ENCODE measurements at places on chromosomes 5 and 9. TPM values are rescaled to one million over a fixed set of nuclear protein-coding genes. Genes with fewer than 3 reads are reported as not detected.

GRCh38 chr9:108666240-108666784, 189.5 kb downstream of the ACTL7B start:
- DNase-seq = no peak

GRCh38 chr5:110823571-110823970, 84.8 kb downstream of the SLC25A46 start:
- DNase-seq = no peak

Gene GFI1B
- 0.41 TPM for total RNA-seq

DNA sequence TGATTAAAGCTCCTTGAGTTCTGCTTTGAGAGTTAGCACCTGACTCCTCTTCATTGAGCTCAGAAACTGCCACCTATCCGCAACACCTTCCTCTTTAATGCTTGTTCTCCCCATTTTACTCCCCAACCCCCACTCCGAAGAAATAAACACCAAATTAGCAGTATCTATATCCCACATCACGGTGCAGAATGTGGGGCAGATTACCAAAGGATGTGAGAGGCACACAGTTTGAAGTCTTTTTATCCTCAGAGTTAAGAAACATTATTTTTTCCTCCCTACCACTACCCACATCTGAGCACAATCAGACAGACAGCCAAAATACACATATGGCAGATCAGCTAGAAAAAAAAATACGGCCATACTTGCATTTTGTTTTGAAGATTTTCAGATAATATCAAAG, 26.1 kb upstream of the IL7R start:
- no peak for DNase-seq

Measured in WTC11 (cell line).